SK-N-DZ (cell line): ENCODE measurements at places on chromosomes 6 and 20.

DNA sequence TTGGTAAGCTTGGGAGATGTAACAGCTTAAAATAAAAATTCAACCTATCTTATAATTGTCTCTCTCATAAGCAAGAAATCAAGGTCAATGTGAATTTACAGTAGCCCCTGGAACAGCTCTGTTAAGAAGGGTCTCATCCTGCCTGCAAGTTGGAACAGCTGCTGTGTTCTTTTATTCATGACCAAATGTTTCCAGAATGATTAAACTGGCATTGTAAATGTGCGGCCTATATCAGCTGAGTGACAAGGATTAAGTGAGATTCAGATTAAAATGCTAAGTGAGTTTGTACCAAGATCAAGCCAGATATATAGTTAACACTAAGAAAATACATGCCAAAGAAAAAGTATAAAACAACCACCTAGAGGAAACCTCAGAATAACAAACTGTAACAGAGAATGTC is 45.3 kb upstream of the NRSN1 start:
- DNase-seq, result no peak

DNA sequence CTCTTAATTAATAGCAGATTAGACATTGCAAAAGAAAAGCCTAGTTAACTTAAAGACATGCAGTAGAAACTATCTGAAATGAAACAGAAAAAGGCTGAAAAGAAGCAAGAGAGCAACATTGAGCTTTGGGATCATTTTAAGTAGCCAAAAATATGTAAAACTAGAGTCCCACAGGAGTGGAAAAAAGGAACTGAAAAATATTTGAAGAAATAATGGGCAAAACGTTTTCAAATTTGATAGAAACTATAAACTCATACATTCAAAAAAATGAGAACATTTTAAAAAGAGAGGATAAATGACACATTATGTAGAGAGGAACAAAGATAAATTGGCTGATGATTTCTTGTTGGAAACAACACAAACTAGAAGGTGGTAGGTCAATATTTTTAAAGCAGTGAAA is 166.1 kb upstream of the AKAP12 start:
- no peak for DNase-seq

GRCh38 chr20:45355209-45356084 is 7.2 kb upstream of the SDC4 start:
- DNase-seq, result no peak

- DNase-seq, result peak; percentile 27
Observed at GRCh38 chr6:69370763-69371162, 426.0 kb downstream of the LMBRD1 start.

GRCh38 chr6:154306696-154307095 is 49.9 kb downstream of the IPCEF1 start:
- DNase-seq, result no peak

DNA sequence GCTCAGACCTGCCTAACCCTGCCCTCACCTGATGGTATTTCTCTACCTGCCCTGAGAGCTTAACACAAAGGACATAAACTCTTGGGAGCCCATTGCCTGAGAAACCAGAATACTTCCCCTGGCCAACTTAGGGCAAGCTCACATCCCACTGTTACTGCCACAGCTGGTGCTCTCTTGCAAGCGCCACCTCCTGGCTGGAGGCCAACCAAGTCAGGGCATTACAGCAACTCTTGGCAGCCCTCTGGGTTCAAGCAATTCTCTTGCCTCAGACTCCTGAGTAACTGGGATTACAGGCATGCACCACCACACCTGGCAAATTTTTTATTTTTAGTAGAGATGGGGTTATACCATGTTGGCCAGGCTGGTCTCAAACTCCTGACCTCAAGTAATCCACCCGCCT is 70.1 kb downstream of the HECA start:
- DNase-seq, result no peak

- no peak for DNase-seq
Observed at GRCh38 chr6:134454794-134455193, 136.9 kb upstream of the SGK1 start.

GRCh38 chr6:129504456-129504855 is 205.5 kb downstream of the ARHGAP18 start:
- DNase-seq, result no peak

DNA sequence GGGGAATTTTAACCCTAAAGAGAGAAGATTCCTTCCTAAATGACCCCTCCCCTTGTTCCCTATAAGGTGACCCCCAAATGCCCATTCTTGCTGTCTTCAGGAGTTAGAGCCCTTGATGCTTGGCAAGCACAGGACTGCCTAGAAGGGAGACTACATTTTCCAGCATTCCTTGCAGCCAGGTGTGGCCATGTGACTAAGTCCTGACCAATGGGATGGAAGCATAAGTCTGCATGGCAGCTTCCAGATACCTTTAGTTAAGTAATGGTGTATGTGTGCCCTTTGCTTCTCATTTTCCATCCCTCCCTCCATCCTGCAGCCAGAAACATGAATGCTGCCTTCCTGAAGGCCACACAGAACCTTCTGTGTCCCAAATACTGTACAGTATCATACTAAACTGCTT is 5.5 kb downstream of the BFSP1 start:
- peak; percentile 37 for DNase-seq
